ENCODE measurements at places on chromosomes 2 and 18.

GRCh38 chr18:29879763-29880162 is 1162.8 kb downstream of the DSC3 start:
- no peak for DNase-seq

GRCh38 chr2:102141970-102142828 is at the start of gene IL1R1:
IL1R1 (plus strand) TSS chr2:102142746; CDS start chr2:102157725, 14,979 bp downstream.
- DNase-seq = no peak

DNA sequence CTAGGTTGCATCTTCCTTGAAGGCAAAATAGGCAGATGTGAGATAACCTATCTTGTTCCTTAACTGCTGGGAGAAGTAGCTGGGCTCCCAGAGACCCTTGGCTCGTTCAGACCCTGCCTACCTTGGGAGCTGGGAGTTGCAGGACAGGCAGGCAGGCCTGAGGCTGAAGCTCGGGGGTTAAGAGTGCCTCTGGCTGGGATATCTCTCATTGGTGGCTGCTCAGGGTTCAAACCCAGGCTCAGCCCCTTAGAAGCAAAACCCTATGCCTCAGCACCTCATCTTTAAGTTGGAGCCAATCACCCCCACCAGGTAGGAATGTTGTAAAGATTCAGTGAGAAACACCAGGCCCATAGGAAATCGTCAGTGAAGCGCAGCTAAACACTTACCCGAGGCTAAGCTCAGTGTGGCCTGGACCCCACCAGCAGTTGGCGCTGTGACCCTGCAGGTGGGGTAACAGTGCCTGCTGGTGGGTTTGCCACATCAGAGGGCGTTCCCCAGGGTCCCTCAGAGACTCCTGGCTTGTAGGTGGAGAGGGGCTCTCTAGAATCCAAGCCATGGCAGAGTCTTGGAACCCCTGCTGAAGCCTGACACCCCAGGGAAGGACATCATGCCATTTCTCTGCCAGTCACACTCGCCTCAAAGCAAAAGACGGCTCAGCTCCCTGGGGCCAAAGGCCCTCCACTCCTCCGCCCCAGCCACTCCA is 54.6 kb upstream of the GPR17 start:
- DNase-seq = peak; percentile 52

DNA sequence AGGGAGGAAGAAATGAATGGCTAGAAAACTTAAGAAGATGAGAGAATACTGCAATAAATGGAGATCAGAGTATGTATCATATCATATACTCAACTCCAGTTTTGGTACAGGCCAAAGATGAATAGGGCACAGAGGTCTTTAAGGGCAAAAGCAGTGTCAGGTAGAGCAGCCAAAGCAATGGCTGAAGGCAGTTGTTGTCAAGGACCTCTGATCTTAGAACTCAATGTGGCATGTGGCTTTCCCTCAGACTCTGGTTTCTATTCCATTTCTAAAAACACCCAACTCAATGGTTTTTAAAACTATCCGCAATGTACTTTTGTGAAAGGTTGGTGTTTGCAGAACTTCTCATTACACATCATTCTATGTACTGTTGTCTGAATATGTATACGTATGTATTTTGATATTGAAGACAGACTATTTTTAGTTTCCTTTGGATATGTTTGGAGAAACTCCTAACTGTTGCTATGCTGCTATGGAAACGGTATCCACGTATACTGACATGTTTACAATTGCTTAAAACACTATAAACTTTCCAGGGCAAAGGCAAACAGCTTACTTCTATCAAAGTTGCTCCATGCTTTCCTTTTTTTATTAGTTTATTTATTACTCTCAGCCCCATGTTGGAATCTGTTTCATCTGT is 58.1 kb upstream of the PELI1 start:
- DNase-seq = no peak

DNA sequence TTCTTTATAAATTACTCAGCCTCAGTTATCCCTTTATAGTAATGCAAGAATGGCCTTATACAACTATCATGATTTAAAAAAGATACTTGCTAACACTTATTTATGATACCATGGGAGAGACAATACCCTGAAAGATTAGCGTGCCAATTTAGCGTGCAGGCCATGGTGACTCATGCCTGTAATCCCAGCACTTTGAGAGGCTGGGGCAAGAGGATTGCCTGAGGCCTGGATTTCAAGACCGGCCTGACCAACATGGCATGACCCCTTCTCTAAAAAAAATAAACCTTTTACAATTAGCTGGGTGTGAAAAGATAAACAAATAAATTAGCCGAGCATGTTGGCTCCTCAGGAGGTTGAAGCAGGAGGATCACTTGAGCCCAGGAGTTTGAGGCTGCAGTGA is 493.4 kb upstream of the FSIP2 start:
- DNase-seq = no peak

DNA sequence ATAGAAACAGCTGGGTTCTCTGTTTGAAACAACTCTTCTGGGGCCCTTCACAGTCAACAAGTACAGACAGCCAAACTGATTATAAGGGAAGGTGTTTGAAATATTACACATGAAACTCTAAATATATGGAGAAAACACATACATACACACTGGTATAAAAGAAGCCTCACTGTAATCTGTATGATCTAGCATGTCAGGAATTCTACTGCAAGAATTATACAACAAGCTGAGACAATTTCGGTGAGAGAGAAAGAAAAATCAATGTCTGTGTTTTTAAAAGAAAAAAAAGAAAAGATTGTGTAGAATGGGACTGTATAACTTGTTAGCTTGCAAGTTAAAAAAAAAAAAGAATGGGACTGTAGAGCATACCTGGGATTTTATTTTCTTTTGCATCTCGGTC is 26.3 kb downstream of the IRS1 start:
- DNase-seq = no peak

- no peak for DNase-seq
Measured at GRCh38 chr2:146981921-146982320, 862.9 kb upstream of the ACVR2A start.

DNA sequence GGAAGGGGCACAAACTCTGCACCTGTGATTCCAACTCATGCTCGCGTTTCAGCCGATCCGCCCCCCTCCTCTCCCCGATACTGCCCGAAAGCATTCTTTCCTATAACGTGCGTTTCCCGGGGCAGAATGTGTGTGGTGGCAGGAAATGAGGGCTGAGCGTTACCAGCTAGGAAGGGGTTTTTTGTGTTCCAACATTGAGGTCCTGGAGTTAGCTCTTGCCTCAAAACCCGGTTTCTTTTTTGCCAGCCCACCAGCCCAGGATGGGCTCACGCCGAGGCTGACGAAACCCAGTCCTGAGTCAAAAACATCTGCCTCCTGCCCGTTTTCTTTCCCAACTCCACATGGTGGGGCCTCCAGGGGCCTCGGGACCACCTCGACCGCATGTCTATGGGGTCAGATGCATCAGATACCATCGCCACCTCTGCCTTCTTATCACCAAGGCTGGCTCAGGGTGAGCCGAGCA is 113.7 kb upstream of the COPS8 start:
- no peak for DNase-seq

- DNase-seq = no peak
Measured at GRCh38 chr2:3595985-3596384, 1.1 kb downstream of the COLEC11 start.

DNA sequence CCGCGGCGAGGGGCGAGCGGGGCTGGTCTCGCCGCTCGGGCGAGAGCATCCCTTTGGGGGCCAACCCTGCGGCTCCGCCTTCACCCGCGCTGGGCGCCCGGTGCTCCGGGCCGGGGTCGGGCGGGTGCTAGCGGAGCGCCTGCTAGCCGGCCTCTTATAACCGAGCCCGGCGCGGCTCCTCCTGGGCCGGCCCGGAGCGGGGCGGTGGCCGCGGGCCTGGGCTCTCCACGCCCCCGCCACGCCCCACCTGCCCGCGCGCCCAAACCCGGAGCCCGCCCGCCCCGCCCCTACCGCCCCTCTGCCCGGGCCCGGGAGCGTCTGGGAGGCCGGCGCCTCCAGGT is at the start of gene FOXI3:
TSS of gene FOXI3 (minus strand) at position 129 of the 341 bp plus-strand sequence. CDS start 158 bp downstream, outside the sequence.
- DNase-seq = no peak

GRCh38 chr2:68827666-68828065 is 43.5 kb downstream of the BMP10 start:
- no peak for DNase-seq

- no peak for DNase-seq
Measured at GRCh38 chr2:226977775-226978190, 141.9 kb downstream of the RHBDD1 start.

DNA sequence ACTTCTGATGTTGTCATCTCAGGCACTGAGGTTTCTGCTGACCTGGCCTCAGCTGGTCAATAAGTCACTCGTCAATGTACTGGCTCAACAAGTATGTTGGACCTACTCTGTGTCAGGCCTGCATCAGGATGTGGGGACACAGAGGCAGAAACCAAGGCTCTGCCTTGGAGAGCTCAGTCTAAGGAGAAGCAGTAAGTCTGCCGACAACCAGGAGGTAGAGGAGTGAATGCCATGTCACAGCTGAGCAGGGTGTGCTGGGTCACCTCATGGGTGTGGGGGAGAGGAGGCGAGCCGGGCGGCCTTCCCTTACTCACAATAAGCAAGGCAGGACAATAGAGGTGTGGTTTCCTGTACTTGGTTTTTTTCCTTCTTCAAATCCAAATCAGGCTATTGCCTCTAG is 75.8 kb downstream of the COLEC12 start:
- no peak for DNase-seq

DNA sequence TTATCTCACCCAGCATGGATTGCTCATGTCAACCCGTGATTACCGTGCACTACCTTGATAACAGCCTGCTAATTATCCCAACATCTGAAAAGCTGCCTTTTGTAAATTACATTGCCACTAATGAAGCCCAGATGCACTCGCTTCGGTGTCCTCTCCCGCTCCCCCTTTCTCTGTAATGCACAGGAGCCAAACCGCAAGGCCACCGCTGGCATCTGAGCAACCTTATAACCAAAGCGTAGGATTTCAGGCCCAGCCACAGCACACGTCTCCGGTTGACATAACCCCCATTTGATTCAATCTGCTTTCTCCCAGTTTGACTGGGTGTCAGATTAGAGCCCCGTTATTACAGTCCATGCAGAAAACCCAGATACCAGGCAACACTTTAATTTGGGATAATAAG is 341.2 kb downstream of the ALK start:
- DNase-seq = no peak

GRCh38 chr18:37565101-37565976 is at the start of gene CELF4:
CELF4 (minus strand) TSS chr18:37565798.
- DNase-seq = no peak

DNA sequence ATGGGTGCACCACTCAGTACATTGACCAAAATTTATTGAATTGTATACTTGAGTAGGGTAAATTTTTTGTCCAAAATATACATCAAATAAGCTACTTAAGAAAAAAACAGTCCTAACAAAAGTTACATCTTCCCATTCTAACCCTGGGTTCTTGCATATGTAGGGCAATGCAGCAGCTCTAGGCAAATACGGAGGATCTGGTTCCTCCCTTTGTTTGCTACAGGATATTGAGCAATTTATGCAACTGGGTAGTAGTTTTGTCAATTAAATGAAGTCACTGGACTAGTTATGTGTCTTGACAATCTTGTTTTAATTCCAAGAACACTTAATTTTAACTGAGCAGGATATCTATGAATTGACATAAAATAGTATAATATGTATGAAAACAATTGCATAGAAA is 1507.2 kb upstream of the PIK3C3 start:
- DNase-seq = no peak

DNA sequence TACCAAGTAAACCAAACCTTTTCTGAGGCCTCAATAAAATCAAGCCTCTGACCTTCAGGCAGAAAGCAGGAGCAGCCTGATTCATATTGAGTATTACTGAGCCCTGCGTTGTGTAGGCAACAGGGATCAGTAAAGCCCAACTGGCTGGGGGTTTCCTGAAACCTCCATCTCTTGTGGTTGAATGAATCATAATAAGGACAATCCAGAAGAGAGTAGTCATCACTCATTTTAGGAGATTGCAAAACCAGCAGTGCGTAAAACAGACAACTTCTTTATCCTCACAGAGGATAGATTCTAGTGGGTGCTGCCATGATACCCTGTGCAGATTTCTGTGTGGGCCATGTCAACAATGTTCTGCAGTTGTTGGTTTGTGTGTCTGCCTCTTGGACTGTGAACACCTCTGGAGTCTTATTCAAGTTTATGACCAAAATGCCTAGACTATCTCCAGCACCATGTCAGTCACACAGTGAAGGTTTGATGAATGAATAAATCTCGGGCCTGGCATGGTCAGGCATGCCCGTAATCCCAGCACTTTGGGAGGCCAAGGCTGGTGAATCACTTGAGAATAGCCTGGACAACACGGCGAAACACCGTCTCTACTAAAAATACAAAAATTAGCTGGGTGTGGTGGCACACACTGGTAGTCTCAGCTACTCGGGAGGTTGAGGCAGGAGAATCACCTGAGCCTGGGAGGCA is 51.8 kb upstream of the RAB27B start:
- no peak for DNase-seq

- DNase-seq = no peak
Measured at GRCh38 chr18:61443081-61443725, 110.0 kb downstream of the CDH20 start.

- no peak for DNase-seq
Measured at GRCh38 chr2:35784777-35785176, 570.8 kb upstream of the CRIM1 start.

DNA sequence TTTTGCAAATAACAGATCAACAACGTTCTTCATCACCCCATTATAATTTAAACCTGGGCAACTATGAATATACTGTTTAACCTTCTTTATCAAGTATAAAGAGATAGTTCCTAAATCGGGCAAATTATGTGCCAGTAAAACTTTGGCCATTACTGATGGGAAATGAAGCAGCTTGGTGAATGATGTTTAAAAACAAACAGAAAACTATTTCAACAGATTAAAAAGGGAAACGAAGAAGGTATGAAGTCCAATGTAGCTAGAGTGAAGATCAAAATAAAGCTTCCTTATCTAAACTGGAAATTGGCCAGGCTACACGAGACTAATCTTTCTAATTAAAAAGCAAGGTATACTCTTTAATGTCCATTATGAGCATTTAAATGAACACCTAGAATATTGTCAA is 6.7 kb upstream of the RBBP8 start:
- DNase-seq = no peak

DNA sequence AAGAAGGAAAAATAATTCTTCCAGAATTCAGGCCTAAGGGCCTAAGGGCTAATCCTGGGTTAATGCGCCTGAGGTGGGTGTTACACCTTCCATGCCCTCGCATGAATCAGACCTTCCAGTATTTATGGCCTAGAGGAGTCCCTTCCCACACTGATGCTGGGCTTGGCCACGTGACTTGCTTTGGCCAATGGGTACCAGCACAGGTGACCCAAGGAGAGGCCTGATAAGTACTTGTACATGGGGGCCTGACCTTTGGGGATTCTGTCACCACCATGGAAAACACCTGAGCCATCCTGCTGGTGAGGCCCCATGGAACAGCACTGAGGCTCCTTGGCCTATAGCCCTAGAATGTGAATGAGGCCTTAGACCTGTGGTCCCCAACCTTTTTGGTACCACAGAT is 79.8 kb downstream of the TNFRSF11A start:
- no peak for DNase-seq

- no peak for DNase-seq
Measured at GRCh38 chr18:13261661-13262357, 43.2 kb downstream of the LDLRAD4 start.

GRCh38 chr2:235598532-235599531 is 105.0 kb downstream of the AGAP1 start:
- no peak for DNase-seq

- no peak for DNase-seq
Measured at GRCh38 chr18:69031571-69031970, 233.7 kb downstream of the CCDC102B start.

- no peak for DNase-seq
Measured at GRCh38 chr2:157184161-157184895, 73.2 kb upstream of the GALNT5 start.
